AG08395 (cell line): ENCODE measurements at places on chromosomes 7 and 10.

DNA sequence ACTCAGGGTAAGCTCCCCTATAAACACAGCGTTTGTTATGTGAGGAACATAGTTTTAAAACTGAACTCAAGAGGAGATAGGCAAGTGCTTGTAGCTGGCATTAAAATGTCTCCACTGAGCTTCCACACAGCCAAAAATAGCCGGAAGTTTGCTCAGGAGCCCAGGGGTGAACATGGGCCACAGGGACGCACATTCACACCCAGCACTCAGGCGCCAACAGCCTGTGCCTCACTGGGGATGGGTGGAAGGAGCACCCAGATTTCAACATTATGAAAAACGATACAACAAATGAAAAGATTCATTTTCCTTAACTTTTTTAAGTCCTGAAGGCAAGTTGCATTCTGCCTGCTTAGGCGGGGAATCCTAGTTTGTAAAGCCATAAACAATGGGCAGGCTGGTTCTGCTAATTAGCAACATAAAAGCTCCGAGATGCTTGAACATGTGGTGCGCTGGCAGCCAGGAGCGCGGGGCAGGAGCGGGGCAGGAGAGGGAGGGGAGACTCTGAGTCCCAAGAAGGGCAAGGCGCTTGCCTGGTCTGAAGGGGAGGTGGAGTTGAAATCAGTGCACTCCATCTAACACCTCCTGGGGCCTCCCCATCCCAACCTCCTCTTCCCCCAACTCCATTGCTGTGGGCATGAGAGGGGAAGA is 235.9 kb downstream of the COBL start:
- DNase-seq = no peak

DNA sequence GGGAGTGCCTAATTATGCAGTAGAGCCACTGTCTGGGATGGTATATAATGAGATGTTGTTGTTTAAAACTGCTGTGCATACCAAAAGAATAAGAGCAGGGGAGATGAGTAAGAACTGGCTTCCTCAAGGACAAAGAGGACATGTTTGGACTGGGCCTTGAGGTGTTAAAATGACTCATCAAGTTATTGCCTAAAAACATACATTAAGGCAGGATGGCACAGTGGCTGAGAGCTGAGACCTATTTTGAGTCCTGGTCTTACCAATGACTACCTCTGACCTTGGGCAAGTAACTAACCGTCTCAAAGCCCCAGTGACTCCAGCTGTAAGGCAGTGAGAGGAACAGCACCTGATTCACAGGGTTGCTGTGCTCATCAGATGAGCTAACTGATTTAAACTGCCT is 71.1 kb downstream of the CFAP58 start:
- DNase-seq = no peak

GRCh38 chr7:144903201-144903600 is 67.3 kb upstream of the TPK1 start:
- DNase-seq = no peak

DNA sequence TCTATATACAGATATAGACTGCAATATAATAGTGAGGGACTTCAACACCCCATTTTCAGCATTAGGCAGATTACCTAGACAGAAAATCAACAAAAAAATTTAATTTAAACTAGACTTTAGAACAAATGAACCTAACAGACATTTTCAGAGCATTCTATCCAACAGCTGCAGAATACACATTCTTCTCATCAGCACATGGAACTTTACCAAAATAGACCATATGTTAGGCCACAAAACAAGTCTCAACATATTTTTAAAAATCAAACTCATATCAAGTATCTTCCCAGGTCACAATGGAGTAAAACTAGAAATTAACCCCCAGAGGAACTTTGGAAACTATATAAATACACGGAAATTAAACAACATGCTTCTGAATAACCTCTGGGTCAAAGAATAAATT is 169.6 kb downstream of the MTERF1 start:
- no peak for DNase-seq

DNA sequence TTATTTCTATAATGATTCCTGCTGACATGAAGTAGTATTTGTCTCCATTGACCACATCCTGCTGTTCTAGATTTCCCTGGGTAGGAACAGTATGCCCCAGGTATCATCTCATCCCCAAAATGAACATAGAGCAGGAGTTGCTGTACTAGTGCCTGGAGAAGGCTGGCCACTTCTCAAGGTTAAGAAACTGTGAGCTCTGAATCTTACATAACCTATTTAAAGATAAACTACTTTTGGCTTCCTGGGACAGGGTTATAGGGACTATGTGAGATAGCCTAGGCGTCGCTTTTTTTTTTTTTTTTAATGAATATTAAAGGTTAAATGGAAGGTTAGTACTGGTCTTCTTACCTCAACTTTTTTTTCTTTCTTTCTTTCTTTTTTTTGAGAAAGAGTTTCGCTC is 103.0 kb downstream of the LRRC4 start:
- DNase-seq = no peak

DNA sequence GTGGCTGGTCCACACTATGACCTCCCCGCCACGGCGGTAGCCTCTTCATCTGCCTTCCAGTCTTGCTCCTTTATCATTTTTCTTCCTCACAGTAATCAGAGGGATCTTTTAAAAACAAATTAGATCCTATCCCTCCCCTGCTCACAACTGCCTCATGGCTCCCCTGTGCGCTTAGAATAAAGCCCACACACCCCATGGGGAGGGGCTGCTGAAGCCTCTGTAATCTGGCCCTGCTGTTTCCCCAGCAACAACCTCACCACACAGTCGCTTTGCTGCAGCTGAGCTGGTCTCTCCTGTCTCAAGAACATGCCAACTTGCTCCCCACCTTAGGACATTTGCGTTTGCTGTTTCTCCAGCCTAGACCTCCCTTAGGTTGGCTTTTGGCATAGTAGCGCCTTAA is 41.0 kb downstream of the SP8 start:
- no peak for DNase-seq

- DNase-seq = no peak
Observed at GRCh38 chr10:110617425-110618229, 26.5 kb upstream of the RBM20 start.
